Stimulated activated naive CD8-positive, alpha-beta T cell treated with anti-CD3 and anti-CD28 coated beads, Interleukin-15, Interleukin-2, amounts not matched to agents 100 U/mL and 50 U/mL, for 24 hours (primary cell): ENCODE measurements at places on chromosomes 16 and 17.

GRCh38 chr17:49986396-49987289 lies 8.4 kb downstream of the DLX3 start:
- no peak for DNase-seq

GRCh38 chr16:31484491-31485171 lies 1.7 kb downstream of the SLC5A2 start:
- no peak for DNase-seq

DNA sequence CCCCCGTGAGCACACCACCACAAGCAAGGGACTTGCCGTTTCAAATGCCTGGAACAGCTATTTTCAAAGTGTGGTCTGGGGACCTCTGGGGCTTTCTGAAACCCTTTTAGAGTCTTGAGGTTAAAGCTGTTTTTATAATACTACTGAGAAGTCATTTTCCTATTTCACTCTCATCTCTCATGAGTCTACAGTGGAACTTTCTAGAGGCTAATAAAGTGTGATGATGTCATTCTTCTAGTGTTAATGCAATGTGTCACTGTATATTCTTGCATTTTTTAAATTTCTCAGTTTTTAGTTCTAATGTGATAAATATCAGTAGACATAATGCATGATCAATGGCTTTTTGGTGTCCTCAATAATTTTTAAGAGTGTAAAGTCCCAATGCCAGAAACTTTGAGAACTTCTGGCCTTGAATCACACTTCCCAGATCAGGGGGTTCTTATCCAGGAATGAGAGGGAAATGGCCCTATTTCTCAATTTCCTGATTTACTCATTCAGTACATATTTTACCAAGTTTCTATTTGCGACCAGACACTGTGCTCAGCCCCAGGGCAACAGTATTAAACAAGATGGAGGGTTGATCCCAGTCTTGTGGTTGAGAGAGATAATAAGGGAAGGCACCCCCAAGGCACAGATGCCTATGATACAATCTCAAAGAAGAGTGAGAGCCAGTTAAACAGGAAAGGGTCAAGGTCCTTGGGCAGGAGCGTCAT lies 444.0 kb downstream of the HS3ST3B1 start:
- no peak for DNase-seq

DNA sequence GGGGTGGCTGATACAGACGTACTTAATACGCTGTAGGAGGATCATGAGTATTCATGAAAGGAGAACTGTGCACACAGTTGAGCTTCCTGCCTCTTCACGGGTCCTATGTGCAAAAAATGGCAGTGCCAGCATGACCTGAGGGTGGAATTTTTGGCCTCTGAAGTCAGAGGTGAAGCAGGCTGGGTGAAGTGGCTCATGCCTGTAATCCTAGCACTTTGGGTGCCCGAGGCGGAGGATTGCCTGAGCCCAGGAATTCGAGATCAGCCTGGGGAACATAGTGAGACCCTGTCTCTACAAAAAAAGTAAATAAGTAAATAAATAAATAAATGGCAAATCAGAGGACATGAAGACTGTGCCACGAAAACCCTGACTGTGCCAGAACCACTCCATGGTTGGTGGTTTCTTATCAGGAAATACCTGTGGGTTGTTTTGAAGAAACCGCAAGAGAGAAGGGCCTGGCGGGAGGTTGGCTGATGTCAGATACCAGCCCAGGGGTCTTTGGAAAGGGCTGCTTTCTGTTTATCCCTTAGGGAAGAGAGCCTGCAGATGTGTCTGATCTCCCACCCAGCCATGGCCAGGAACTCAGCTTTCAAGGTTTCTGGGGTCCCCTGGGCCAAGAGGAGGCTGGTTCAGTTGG lies 3.4 kb downstream of the ASPSCR1 start:
- DNase-seq = no peak

- peak; percentile 55 for DNase-seq
Observed at GRCh38 chr16:82655072-82655714, 28.4 kb downstream of the CDH13 start.
